T-cell (primary cell): ENCODE measurements at places on chromosomes 7 and 10. TPM values are rescaled to one million over a fixed set of nuclear protein-coding genes. Genes with fewer than 3 reads are reported as not detected.
A peak's percentile ranks its signal among the peaks of the same experiment; 100 is the strongest.

GRCh38 chr7:134431815-134432214 is 27.1 kb downstream of the AKR1B1 start:
- H3K4me1 ChIP-seq, result peaks cover 14% of the 10 kb centered on the region
- no peaks in the 10 kb centered on the region for H3K36me3 ChIP-seq
- H3K27me3 ChIP-seq, result no peaks in the 10 kb centered on the region
- peak overlapping the region; percentile 72 for H3K27ac ChIP-seq
- no peak for DNase-seq
- H3K4me3 ChIP-seq, result peak overlapping the region; percentile 35

GRCh38 chr7:28182071-28182471 is 1.5 kb upstream of the JAZF1 start:
- H3K4me3 ChIP-seq, result no peak overlapping the region
- peaks cover 2% of the 10 kb centered on the region for H3K4me1 ChIP-seq
- DNase-seq, result no peak
- no peaks in the 10 kb centered on the region for H3K36me3 ChIP-seq

DNA sequence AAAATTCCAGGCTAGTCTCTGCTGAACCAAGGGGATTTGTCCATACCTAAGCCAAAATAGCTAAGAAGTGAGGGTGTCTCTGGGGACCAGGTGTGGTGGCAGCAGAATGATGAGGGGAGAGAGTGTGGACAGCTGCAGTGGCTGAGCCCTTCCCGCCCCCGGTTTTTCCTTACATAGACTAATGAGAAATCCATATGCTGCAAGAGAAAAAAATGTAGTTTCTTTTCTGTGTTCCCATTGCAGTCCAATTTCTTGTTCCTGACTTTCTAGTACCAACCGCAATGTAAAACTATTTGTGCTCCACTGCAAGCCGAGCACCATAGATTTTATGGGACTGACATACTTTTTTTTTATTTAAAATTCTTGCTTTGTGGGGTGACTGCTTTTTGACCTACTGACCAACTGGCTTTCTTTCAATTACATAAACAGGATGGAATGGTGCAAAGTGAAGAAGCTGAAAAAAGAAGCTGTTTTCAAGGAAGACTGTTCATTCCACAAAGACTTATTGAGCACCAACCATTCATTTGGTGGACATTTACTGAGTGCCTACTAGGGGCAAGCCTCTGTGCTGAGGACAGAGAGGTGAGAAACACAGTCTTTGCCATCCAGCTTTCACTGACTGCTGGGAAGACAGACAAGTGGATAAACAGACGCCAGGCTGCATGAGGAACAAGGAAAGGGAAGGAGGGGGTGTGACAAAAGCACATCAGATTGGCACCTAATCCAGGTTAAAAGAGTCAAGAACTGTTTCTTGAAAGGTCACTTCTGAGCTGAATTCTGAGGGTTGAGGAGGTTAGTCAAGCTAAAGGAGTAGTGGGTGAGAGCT is 9.8 kb downstream of the CEP41 start:
- H3K27me3 ChIP-seq, result no peaks in the 10 kb centered on the region
- no peak overlapping the region for H3K4me3 ChIP-seq
- H3K27ac ChIP-seq, result no peak overlapping the region

- H3K27ac ChIP-seq, result no peak overlapping the region
- no peaks in the 10 kb centered on the region for H3K36me3 ChIP-seq
- no peaks in the 10 kb centered on the region for H3K4me1 ChIP-seq
- no peak for DNase-seq
- no peaks in the 10 kb centered on the region for H3K27me3 ChIP-seq
Observed at GRCh38 chr7:11457419-11457818, 374.6 kb downstream of the THSD7A start.

HTRA1 gene
- total RNA-seq, result not detected

DNA sequence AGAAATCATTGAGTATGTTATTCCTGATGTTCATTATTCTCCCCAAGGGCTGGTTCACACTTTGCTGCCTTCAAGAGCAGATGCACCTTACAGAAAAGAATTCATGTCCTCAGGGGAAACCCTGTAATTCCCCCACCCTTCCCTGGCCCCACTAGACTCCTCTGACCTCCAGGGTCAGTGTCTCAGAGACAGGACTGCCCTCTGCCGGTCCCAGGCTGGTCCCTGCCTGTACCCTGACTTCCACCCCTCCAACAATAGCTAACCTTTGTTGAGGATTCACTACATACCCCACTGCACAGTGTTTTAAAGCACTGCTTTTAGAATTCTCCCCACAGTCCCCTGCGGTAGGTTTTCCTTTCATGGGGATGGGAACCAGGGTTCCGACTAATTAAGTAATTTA is 4.4 kb upstream of the SEPHS1 start:
- peaks cover 10% of the 10 kb centered on the region for H3K27me3 ChIP-seq
- no peaks in the 10 kb centered on the region for H3K36me3 ChIP-seq

LRRC18 gene
- not detected for total RNA-seq

DNA sequence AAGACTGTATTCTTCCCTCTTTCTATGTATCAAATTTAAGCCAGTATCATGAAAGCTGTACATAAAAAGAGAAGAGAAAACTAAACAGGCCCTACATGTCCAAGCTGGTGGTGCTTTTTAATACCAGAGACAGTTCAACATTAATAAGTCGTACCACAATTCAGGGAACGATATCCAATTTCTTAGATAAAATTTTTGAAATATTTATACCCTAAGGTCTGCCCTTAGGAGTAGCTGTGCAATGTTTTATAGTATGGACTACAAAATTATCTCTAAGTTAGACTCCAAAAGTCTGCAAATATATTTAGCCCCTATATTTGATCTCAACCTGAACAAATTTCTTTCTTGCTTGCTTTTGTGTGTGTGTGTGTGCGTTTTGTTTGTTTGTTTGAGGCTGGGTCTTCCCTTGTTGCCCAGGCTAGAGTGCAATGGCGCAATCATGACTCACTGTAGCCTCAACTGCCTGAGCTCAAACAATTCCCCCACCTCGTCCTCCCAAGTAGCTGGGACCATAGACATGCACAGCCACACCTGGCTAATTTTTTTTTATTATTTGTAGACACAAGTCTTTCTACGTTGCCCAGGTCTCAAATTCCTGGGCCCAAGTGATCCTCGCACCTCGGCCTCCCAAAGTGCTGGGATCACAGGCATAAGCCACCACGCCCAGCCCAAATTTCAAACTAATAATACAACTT is 13.2 kb downstream of the ARHGAP19 start:
- no peaks in the 10 kb centered on the region for H3K4me1 ChIP-seq
- H3K36me3 ChIP-seq, result peaks cover 2% of the 10 kb centered on the region
- no peaks in the 10 kb centered on the region for H3K27me3 ChIP-seq
- DNase-seq, result no peak
- no peak overlapping the region for H3K27ac ChIP-seq

GRCh38 chr10:110036640-110037039 is 28.9 kb downstream of the ADD3 start:
- no peaks in the 10 kb centered on the region for H3K27me3 ChIP-seq
- no peak for DNase-seq
- no peak overlapping the region for H3K27ac ChIP-seq
- peaks cover 31% of the 10 kb centered on the region for H3K4me1 ChIP-seq
- no peaks in the 10 kb centered on the region for H3K36me3 ChIP-seq
- H3K4me3 ChIP-seq, result no peak overlapping the region

PAPOLB gene
- total RNA-seq, result not detected

ADO gene
- total RNA-seq, result 11.1 TPM

DNA sequence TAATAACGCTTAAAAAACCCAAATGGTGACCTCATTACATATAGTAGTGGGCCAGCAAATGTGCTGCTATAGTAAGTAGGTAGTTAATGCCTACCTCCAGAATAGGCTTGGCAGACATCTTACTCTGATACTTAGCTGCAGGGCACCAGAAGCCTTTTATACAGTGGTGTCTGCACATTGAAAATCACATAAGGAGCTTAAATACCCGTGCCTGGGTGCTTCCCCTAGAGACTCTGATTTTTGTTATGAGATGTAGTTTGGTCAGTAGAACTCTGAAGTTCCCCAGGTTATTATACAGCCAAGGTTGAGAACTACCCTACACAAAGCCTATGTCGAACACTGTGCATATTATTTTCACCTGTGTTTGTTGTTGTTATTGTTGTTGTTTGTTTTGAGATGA is 47.2 kb downstream of the ANKIB1 start:
- DNase-seq, result no peak
- H3K36me3 ChIP-seq, result peaks cover 13% of the 10 kb centered on the region
- no peaks in the 10 kb centered on the region for H3K4me1 ChIP-seq
- H3K27me3 ChIP-seq, result no peaks in the 10 kb centered on the region
- no peak overlapping the region for H3K27ac ChIP-seq
- no peak overlapping the region for H3K4me3 ChIP-seq

DNA sequence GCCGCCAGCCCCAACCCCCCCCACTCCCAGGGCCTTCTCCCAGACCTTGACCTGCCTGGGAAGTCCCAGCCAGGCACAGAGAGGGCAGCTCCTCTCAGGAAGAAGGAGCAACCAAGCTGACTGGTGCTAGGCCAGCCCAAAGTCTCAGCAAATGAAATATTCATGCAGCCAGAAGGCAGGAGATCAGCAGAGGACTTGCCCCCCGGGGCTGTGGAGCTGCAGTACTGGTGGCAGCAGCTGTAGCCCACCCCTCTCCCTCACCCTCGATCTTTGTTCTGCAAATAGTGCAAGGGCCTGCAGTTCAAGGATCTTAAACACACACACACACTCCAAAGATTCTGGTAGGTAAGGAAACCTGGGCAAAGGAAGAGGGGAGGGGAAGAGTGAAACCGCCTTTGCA is 3.5 kb upstream of the SRRM3 start:
- no peak for DNase-seq
- H3K27me3 ChIP-seq, result peaks cover 65% of the 10 kb centered on the region

GRCh38 chr10:119278126-119278709 is 70.8 kb downstream of the GRK5 start:
- H3K27me3 ChIP-seq, result no peaks in the 10 kb centered on the region
- H3K27ac ChIP-seq, result no peak overlapping the region
- no peaks in the 10 kb centered on the region for H3K36me3 ChIP-seq
- DNase-seq, result no peak
- H3K4me3 ChIP-seq, result no peak overlapping the region

DNA sequence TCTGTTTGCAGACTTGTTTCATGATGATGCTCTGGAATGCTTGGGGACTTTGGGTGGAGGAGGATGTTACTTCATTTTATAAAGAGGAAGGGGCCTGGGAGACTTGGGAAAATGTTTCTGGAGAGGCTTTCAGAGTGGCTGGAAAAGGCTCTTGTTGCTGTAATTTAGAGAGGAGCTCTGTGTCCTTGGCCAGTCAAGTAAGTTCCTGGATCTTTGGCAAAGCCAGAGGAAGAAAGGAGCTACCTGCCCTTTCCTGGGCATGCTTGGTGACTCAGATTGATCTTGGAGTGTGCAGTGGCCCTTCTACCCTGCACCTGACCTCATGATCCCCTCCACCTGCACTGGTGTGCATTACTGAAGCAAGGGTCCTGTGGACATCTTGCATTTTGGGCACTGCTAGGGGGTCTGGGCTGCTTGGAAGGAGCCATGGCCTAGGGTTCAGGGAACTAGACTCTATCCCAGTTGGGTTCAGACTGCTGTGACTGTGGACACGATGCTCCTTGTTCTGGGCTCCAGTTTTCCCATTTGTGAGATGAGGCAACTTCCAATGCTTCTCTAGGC is 56.1 kb downstream of the ADCYAP1R1 start:
- H3K27ac ChIP-seq, result no peak overlapping the region
- H3K4me3 ChIP-seq, result no peak overlapping the region
- H3K36me3 ChIP-seq, result no peaks in the 10 kb centered on the region
- H3K27me3 ChIP-seq, result peaks cover 10% of the 10 kb centered on the region
- no peak for DNase-seq
- H3K4me1 ChIP-seq, result no peaks in the 10 kb centered on the region

OPN1SW gene
- not detected for total RNA-seq

KDM7A gene
- 60.2 TPM for total RNA-seq

PRR15 gene
- not detected for total RNA-seq

DNA sequence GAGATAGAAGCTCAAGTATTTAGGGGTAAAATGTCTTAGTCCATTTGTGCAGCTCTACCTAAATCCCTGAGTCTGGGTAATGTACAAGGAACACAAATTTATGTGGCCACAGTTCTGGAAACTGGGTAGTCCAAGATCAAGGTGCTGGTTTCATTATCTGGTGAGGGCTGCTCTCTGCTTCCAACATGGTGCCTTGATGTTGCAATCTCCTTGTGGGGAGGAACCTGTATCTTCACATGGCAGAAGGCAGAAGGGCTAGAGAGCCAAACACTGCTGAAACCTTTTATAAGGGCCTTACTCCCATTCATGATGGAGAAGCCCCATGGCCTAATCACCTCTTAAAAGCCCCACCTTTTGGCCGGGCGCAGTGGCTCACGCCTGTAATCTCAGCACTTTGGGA is 8.7 kb upstream of the BAZ1B start:
- no peaks in the 10 kb centered on the region for H3K27me3 ChIP-seq
- peaks cover 2% of the 10 kb centered on the region for H3K36me3 ChIP-seq
- H3K27ac ChIP-seq, result no peak overlapping the region
